ENCODE measurements at places on chromosomes 4 and X. TPM values are rescaled to one million over a fixed set of nuclear protein-coding genes. Genes with fewer than 3 reads are reported as not detected.

DNA sequence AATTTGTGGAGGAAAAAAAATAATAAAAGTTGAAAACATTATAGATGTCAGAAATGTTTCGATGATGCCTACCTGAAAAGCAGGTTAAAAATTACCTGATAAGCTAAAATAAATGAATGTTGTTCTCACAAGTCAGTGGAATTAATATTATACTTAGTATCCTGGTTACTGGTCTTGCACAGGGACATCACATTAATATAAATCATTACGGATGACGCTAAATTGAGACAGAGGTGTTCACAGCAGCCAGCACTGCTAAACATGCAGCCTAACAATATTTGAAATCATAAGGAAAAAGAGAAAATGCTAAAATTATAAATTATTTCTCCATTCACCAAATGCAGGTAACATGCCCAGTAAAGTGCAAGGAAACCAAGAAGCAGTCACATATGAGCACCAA lies 1130.0 kb downstream of the STPG2 start:
- H3K4me1 ChIP-seq: no peaks in the 10 kb centered on the region
- no peak overlapping the region for H3K27ac ChIP-seq
- no peak overlapping the region for H3K4me3 ChIP-seq
- no peak for DNase-seq
- H3K36me3 ChIP-seq: no peaks in the 10 kb centered on the region
- H3K27me3 ChIP-seq: no peaks in the 10 kb centered on the region

FRAS1 gene
- 15.0 TPM for total RNA-seq

- no peaks in the 10 kb centered on the region for H3K27me3 ChIP-seq
- no peak for DNase-seq
- no peaks in the 10 kb centered on the region for H3K4me1 ChIP-seq
Observed at GRCh38 chr4:60657807-60658206, 542.3 kb upstream of the ADGRL3 start.

- H3K36me3 ChIP-seq: no peaks in the 10 kb centered on the region
- no peaks in the 10 kb centered on the region for H3K4me1 ChIP-seq
- no peak for DNase-seq
- H3K27me3 ChIP-seq: no peaks in the 10 kb centered on the region
Observed at GRCh38 chrX:49284212-49284611, 14.6 kb downstream of the PPP1R3F start.

- no peak for DNase-seq
- no peak overlapping the region for H3K4me3 ChIP-seq
- no peaks in the 10 kb centered on the region for H3K27me3 ChIP-seq
- H3K4me1 ChIP-seq: no peaks in the 10 kb centered on the region
- H3K27ac ChIP-seq: no peak overlapping the region
Observed at GRCh38 chrX:17621566-17622270, 115.6 kb upstream of the SCML1 start.

GRCh38 chr4:80202741-80203553 lies 5.6 kb downstream of the PRDM8 start:
- DNase-seq: peak; percentile 29
- peaks cover 20% of the 10 kb centered on the region for H3K27me3 ChIP-seq
- H3K4me1 ChIP-seq: no peaks in the 10 kb centered on the region
- H3K36me3 ChIP-seq: no peaks in the 10 kb centered on the region

DNA sequence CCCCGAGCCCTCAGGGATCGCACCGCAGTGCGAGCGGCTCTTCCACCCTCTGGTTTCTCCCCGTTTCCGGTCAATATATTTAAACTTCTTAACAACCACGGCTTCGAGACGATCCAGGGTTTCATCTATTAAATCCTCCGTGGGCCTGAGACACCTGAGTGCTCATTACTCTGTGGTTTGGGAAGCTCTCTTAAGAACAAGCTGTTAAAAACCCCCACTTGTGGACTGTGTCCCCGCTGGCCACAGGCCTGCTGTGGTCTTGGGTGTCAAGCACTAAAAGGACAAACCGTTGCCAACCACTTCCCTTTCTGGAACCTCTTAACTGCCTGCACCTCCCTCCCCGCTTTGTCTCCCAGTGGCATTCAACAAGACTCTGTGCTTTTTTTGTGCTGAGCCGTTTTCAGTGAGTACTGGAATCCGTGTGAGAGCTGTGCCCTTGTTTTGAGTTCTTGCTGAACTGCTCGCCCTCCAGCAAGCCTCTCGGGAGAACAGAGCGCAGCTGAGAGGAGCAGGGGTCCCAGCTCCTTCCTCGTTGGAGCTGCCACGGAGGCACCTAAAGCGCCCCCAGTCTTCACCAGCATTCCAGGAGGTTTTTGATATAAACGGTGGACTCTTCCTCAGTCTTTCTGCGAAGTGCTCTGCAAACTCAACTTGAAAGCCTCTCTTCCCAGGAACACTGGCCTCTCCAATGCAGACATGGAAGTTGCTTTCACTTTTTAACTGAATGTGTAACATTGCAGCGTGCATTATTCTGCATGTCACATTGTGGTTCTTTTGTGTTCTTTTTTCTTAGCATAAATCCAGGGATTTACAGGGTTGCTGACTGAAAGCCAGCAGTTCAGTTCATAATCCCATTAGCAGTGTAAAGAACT lies 691 bp upstream of the IGFBP7 start:
- no peaks in the 10 kb centered on the region for H3K27me3 ChIP-seq
- peak overlapping the region; percentile 52 for H3K4me3 ChIP-seq
- no peaks in the 10 kb centered on the region for H3K4me1 ChIP-seq
- H3K27ac ChIP-seq: peak overlapping the region; percentile 81
- DNase-seq: no peak
- no peaks in the 10 kb centered on the region for H3K36me3 ChIP-seq

- no peaks in the 10 kb centered on the region for H3K4me1 ChIP-seq
- DNase-seq: no peak
- H3K4me3 ChIP-seq: no peak overlapping the region
- H3K36me3 ChIP-seq: no peaks in the 10 kb centered on the region
- no peak overlapping the region for H3K27ac ChIP-seq
- no peaks in the 10 kb centered on the region for H3K27me3 ChIP-seq
Observed at GRCh38 chr4:33091961-33092360, 2371.8 kb downstream of the PCDH7 start.

MGAT4D gene
- not detected for total RNA-seq

DNA sequence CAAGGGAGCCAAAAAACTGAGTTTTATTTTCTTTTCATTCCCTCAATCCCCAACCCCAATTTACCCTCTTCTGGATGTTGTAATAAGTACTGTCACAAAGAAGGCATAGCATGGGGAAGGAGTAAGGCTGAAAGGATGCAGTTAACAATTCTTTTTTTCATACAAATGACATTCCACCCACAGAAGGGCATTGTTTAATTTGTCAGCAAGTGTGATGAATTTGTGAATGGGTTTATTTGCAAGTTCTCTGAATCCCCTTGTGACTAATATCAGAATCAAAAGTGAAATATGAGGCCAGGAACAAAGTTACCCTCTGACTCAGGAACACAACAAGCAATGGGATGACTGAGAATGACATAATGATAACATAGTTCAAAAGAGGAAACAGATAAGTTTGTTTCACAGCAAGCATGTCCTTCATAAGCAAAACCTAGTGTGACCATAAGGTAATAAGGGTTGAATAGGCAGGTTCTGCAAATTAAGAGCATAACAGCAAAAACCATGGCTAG lies 2.1 kb downstream of the GEMIN8 start:
- H3K36me3 ChIP-seq: no peaks in the 10 kb centered on the region
- no peak overlapping the region for H3K4me3 ChIP-seq
- no peak overlapping the region for H3K27ac ChIP-seq
- peaks cover 3% of the 10 kb centered on the region for H3K27me3 ChIP-seq
- peaks cover 10% of the 10 kb centered on the region for H3K4me1 ChIP-seq
- no peak for DNase-seq

DNA sequence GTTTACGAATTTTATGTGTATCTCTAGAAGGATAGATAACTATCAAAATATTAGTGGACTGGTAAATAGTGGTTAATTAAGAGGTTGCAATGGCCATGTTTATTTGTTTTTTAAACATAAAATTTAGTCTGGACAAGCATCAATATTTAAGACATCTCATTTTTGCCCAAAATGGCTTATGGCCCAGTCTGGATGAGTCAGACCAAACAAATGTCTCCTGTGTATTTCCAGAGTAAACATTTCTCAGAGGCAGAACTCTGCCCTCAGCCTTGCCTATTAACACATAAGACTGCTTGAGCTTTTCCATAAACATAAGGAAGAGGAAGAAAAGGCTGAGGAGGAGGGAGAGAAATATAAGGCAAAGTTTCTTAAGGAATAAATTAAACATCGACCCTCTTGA lies 277.1 kb upstream of the DIAPH2 start:
- no peaks in the 10 kb centered on the region for H3K36me3 ChIP-seq
- no peak overlapping the region for H3K27ac ChIP-seq
- H3K4me3 ChIP-seq: no peak overlapping the region
- no peaks in the 10 kb centered on the region for H3K27me3 ChIP-seq
- DNase-seq: no peak
- no peaks in the 10 kb centered on the region for H3K4me1 ChIP-seq

- no peak for DNase-seq
- H3K36me3 ChIP-seq: no peaks in the 10 kb centered on the region
- no peaks in the 10 kb centered on the region for H3K4me1 ChIP-seq
- no peaks in the 10 kb centered on the region for H3K27me3 ChIP-seq
- no peak overlapping the region for H3K4me3 ChIP-seq
- no peak overlapping the region for H3K27ac ChIP-seq
Observed at GRCh38 chr4:174561560-174561959, 39.3 kb upstream of the HPGD start.

DNA sequence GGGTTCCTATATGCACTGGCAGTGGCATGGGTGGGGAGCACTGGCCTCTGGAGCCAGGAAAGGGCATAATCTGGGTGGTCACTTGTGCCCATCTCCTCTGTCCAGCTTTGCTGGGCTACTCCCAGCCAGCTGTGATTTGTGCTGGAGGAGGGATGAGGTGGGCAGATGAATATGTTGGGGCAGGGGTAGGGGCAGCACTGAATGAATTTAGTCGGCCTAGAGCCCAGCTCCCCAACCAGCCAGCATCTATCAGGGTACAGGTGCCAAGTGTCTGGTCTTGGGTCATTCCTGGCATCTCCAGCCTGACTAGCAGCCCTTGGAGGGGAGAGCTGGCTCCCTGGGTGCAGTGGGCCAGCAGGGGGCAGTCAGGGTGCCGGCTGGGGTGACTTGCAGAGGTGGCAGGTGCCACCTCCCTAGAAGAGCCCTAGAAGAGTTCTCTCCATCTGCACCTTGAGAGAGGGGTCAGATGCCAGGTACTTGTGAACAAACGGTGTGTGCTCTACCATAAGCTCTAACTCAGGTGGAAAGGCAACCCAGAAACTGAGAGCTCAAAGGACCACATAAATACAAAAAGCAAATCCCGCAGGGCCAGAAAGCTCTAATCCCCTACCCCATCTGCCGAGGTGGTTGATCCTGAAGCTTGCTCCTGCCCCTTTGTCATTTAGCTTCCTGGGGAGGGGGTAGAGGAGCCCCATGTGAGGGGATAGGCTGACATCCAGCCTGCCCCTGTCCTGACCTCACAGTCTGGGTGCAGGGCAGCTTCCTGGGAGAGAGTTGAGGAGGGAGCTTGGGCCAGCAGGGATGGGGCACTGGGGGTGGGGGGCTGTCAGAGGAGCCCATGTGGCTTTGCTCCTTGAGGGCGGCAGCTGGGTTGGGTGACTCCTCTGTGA lies 2.2 kb downstream of the SORCS2 start:
- no peaks in the 10 kb centered on the region for H3K36me3 ChIP-seq
- H3K4me1 ChIP-seq: peaks cover 4% of the 10 kb centered on the region
- H3K27me3 ChIP-seq: no peaks in the 10 kb centered on the region
- H3K27ac ChIP-seq: no peak overlapping the region
- DNase-seq: no peak

DNA sequence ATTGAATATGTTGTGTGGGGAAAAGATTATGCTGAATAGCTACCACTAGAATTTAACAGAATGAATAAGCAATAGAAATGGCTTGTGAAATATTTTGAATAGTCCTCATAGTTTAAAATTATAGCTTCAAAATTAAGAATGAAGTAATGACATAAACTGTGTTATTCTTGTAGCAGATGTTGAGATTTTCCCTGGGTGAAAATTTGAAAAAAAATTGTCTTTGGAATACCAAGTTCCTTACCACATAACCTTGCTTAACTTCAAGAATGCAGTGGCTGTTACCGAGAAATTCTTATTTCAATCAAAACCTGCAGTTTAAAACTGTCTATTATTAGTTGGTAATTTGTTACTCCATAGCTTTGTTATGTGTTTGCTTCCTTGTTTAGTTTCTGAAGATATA lies 1268.6 kb downstream of the RAPGEF2 start:
- H3K4me3 ChIP-seq: no peak overlapping the region
- no peaks in the 10 kb centered on the region for H3K36me3 ChIP-seq
- no peaks in the 10 kb centered on the region for H3K4me1 ChIP-seq
- no peaks in the 10 kb centered on the region for H3K27me3 ChIP-seq
- no peak overlapping the region for H3K27ac ChIP-seq

GRCh38 chr4:126465341-126465740 lies 1150.6 kb downstream of the FAT4 start:
- no peaks in the 10 kb centered on the region for H3K4me1 ChIP-seq
- no peaks in the 10 kb centered on the region for H3K36me3 ChIP-seq
- no peak overlapping the region for H3K4me3 ChIP-seq

BST1 gene
- total RNA-seq: 0.24 TPM

GRCh38 chr4:48138936-48139335 lies 4.9 kb upstream of the TXK start:
- no peak overlapping the region for H3K27ac ChIP-seq
- H3K4me3 ChIP-seq: no peak overlapping the region
- DNase-seq: no peak
- H3K4me1 ChIP-seq: no peaks in the 10 kb centered on the region
- no peaks in the 10 kb centered on the region for H3K36me3 ChIP-seq
- H3K27me3 ChIP-seq: no peaks in the 10 kb centered on the region

GRCh38 chrX:20116087-20116576 lies 575 bp downstream of the MAP7D2 start:
- H3K36me3 ChIP-seq: no peaks in the 10 kb centered on the region
- no peak overlapping the region for H3K4me3 ChIP-seq
- H3K27ac ChIP-seq: no peak overlapping the region
- H3K27me3 ChIP-seq: no peaks in the 10 kb centered on the region

DNA sequence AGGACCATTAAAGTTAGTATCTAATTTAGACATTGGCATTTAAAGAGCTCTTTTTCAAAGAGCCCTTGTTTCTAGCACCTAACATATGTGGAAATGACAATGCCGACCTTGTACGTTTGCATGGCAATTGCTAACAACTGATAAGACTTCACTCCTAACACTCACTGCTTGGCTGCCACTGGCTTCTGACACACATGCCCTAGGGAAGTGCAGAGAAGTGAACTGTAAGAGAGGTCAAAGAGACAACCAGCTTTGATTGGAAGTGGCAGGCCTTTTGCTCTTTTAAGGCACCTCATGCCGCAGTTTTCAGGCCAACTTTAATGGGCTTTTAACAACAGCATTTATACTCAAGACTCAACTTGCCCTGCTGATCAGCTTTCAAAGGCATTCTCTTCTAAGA lies 158.4 kb downstream of the RAB28 start:
- no peak overlapping the region for H3K27ac ChIP-seq
- H3K4me1 ChIP-seq: no peaks in the 10 kb centered on the region

DNA sequence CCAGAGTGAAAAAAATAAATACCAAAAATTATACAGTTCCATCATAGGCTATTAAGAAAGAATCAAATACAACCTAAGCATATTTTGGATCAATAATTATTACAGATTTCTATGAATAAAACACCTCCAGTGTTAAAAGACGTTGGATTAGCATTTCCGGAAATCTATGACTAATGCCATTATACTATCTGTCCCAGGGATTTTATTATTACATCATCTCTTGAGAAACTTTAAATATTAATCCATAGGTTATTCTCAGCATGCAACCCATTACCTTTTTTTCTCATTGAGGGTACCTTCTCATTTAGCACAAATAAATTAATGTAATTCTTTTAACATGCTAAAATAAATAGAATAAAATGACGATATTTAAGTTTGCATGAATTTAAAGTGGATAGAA lies 44.6 kb downstream of the CXorf58 start:
- no peak for DNase-seq
- no peaks in the 10 kb centered on the region for H3K27me3 ChIP-seq
- H3K36me3 ChIP-seq: no peaks in the 10 kb centered on the region
- H3K4me3 ChIP-seq: no peak overlapping the region
- H3K4me1 ChIP-seq: no peaks in the 10 kb centered on the region
